ENCODE measurements at places on chromosomes 3 and 15. TPM values are rescaled to one million over a fixed set of nuclear protein-coding genes. Genes with fewer than 3 reads are reported as not detected.

GRCh38 chr15:72797834-72798233 lies 14.3 kb upstream of the ADPGK start:
- no peak overlapping the region for H3K4me3 ChIP-seq
- no peaks in the 10 kb centered on the region for H3K27me3 ChIP-seq
- DNase-seq, result no peak
- H3K36me3 ChIP-seq, result no peaks in the 10 kb centered on the region

- peaks cover 8% of the 10 kb centered on the region for H3K4me1 ChIP-seq
- peak overlapping the region; percentile 69 for H3K4me3 ChIP-seq
- H3K27me3 ChIP-seq, result no peaks in the 10 kb centered on the region
- DNase-seq, result no peak
- H3K27ac ChIP-seq, result no peak overlapping the region
These were observed 1.6 kb downstream of the OXTR start for GRCh38 chr3:8767667-8768363.

DNA sequence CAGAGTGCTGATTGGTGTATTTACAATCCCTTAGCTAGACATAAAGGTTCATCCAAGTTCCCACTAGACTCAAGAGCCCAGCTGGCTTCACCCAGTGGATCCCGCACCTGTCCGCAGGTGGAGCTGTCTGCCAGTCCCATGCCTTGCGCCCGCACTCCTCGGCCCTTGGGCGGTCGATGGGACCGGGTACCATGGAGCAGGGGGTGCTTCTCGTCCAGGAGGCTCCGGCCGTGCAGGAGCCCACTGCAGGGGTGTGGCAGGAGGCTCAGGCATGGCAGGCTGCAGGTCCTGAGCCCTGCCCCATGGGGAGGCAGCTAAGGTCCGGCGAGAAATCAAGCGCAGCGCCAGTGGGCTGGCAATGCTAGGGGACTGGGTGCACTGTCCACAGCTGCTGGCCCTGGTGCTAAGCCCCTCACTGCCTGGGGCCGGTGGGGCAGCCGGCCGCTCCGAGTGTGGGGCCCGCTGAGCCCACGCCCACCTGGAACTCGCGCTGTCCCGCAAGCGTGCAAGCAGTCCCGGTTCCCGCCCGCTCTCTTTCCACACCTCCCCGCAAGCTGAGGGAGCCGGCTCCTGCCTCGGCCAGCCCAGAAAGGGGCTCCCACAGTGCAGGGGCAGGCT lies 1206.3 kb downstream of the OTOL1 start:
- H3K27ac ChIP-seq, result no peak overlapping the region
- H3K4me1 ChIP-seq, result no peaks in the 10 kb centered on the region
- DNase-seq, result no peak
- H3K36me3 ChIP-seq, result no peaks in the 10 kb centered on the region
- H3K27me3 ChIP-seq, result no peaks in the 10 kb centered on the region

DNA sequence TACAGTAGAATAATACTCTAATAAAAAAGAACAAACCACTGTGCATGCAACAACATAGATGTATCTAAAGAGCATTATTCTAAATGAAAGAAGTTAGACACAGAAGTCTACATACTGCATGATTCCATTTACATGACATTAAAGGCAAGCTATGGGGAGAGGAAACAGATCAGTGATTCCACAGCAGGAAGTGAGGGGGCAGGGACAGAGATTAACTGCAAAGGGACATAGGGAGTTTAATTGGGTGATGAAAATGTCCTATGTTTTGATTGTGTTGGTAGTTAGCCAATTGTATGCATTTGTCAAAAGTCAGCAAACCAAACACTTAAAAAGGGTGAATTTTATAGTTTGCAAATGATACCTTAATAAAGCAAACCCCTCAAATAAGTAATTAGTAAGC lies 13.8 kb downstream of the CRYGS start:
- H3K27ac ChIP-seq, result no peak overlapping the region
- H3K4me3 ChIP-seq, result no peak overlapping the region
- no peaks in the 10 kb centered on the region for H3K36me3 ChIP-seq
- H3K4me1 ChIP-seq, result no peaks in the 10 kb centered on the region

DNA sequence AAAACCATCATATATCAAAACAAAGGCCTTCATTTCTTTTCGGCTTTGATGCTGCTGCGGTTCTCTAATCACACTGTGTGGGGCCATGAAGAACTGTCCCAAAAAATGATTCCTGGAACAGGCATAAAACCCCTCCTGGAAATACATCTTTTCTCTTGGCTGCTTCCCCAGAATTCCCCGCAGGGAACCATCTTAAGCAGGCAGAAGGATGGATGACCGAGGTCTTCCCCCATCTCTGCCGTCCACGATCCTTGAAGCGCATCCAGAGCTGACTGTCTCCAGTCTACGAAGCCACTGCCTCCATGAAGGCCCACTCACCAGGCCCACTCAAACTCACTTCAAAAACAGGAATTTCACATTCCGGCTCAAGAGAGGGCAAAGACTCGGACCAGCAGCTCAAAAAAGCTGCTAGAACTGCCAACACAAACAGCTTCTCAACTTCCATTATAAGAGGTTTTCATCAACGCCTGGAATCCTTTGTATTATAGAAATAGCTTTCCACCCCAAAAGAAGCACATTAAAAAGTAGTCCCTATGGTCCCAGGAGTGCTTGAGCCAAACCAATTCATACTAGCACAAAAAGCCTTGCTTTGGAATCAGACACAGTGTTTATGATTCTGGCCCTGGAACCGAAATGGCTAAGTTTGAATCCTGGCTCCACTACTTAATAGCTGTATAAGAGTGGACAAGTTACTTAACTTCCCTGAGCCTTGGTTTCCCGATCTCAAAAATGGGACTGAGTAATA lies 487.5 kb upstream of the WNT5A start:
- H3K27ac ChIP-seq, result no peak overlapping the region
- no peaks in the 10 kb centered on the region for H3K36me3 ChIP-seq
- no peaks in the 10 kb centered on the region for H3K4me1 ChIP-seq

GRCh38 chr3:89617706-89618105 lies 510.3 kb downstream of the EPHA3 start:
- no peak overlapping the region for H3K4me3 ChIP-seq
- H3K4me1 ChIP-seq, result no peaks in the 10 kb centered on the region
- no peak overlapping the region for H3K27ac ChIP-seq
- H3K36me3 ChIP-seq, result no peaks in the 10 kb centered on the region

DNA sequence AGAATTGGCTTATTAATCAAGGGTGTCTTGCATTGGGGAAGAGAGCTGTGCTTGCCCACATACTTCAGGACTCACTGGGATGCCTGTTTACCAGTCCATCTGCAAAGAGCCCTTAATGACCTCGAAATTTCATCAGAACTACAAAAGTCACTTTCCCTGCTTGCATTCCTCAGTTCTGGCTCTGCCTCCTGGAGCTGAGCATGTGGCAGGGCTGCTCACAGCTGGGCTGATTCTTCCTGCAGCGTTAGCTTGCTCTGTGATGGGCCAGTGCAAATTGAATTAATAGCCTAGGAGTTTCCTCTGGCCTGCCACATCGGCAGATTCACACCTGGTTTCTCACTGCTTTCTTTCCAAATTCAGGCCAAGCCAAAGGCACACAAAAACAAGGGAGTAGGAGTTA lies 108.9 kb downstream of the DUT start:
- no peak for DNase-seq
- peaks cover 17% of the 10 kb centered on the region for H3K36me3 ChIP-seq
- peak overlapping the region; percentile 13 for H3K27ac ChIP-seq
- H3K4me3 ChIP-seq, result no peak overlapping the region

DNA sequence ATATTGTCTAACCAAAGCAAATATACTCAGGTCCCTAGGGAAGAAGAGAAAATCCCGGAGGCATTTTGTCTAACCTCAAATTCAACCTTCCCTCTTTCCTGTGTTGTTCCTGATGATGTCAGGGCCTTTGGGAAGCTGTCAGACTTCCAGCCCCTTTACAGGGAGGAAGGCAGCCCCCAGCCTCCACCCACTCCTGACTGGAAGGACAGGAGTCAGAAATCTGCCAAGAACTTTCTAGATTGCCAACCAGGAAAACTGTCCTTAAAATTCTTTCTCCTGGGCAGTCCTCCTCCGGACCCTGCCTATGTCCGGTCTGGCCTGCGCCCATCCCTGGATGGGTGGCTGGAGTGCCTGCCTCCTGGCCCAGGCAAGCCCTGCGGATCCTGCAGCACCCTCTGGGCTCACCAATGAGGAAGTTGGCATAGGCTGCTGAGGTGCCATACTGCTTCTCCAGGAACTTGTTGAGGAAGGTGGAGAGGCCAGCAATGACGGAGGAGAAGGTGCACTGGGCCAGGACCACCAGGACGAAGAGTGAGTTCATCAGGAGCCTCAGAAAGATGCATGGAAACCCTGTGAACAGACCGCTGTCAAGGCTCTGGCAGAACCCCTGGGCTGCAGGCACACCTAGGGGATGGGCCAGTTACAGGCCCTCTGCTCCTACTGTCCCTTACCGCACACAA lies 52.6 kb upstream of the RAB6B start:
- no peak overlapping the region for H3K27ac ChIP-seq
- no peaks in the 10 kb centered on the region for H3K27me3 ChIP-seq
- H3K4me1 ChIP-seq, result peaks cover 24% of the 10 kb centered on the region
- DNase-seq, result no peak
- H3K36me3 ChIP-seq, result no peaks in the 10 kb centered on the region

GRCh38 chr15:41465822-41466421 lies 27.8 kb upstream of the ITPKA start:
- no peaks in the 10 kb centered on the region for H3K27me3 ChIP-seq
- no peaks in the 10 kb centered on the region for H3K4me1 ChIP-seq
- H3K36me3 ChIP-seq, result peaks cover 29% of the 10 kb centered on the region
- no peak overlapping the region for H3K4me3 ChIP-seq

PRR20G gene
- total RNA-seq, result not detected

GHRL gene
- 3.0 TPM for total RNA-seq

MUC4 gene
- total RNA-seq, result not detected
